ENCODE measurements at places on chromosomes 3 and 15.

DNA sequence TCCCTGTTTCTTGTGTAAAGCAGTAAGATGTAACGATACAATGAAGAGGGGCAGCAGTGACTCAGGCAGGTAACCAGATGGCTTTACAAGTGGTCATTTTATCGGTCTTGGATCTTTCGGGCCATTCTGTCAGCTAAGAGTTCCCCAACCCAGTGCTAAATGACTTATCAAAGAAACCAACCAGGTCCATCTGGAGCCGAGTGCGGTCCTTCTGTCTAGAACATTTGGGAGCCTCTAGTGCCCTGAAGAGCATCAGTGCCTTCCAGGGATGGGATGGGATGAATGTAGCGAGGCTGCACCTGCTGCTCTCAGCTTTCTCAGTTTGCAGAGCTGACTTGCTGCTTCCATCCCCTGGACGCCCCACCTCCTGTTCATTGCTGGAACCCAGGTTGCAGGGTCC is 131.7 kb upstream of the AGBL1 start:
- no peak for DNase-seq

DNA sequence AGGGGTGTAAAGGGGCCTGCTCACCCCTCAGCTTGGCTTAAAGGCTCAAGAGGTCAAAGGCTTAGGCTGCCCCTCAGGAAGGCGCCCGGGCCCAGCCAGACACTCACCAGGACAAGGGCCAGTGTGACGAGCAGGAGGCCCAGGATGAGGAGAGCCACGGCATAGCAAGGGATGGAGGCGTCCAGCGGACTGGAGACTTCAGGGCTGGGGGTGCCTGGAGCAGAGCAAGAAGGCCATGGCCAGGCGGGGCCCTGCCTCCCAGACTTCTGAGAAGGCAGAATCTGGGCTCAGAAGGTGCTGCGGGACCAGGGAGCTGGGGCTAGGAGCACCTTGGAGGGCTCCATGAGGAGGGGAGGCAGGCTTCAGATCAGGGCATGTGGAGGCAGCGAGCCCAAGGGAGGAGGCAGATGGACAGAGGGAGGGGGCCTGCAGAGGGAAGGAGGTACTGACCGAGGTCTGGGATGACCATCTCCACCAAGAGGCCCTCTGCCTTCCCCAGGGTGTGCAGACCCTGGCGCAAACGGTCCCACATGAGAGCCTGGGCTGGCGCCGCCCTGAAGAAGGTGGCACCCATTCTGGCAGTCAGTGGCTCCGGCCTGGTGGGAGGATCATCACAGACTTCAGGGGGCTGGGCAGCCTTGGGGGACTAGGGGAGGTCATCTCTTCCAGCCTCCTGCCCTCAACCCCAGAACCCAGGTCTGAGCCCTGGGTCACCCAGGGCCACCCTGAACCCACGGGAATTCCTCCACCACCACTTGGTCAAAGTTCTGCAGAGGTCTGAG is 24.5 kb downstream of the C15orf39 start:
- DNase-seq, result no peak

- DNase-seq, result no peak
Measured at GRCh38 chr3:111336511-111336910, 205.5 kb upstream of the CD96 start.

DNA sequence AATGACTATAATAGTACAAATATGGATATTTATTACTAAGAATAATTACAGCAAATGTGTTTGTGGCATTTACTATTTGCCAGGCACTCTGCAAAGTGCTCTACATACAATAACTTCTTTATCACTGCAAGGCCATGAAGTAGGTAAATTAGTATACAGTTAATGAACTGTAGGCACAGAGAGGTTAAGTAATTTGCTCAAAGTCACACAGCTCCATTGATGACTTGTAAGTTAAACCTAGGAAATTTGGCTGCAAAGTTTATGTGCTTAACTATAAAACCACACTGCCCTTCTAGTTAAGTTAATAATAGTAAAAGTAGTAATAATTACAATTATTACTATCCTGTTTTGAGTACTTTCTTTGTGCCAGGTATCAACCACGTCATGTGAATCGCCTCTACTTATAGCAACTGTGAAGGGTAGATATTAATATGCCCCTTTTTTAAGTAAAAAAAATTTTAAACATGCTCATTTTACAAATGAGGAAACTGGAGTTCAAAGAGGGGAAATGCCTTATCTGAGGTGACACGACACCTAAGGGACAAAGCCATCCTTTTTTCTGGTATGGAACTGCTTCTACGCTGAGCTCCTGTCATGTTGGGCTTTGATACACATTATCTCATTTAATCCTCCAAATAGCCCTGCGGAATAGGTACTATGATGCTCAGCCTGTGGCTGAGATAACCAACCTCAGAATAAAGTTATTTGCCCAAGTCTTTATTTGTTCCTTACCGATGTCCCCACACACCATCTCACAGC is 8.5 kb downstream of the BHLHE40 start:
- DNase-seq, result no peak

DNA sequence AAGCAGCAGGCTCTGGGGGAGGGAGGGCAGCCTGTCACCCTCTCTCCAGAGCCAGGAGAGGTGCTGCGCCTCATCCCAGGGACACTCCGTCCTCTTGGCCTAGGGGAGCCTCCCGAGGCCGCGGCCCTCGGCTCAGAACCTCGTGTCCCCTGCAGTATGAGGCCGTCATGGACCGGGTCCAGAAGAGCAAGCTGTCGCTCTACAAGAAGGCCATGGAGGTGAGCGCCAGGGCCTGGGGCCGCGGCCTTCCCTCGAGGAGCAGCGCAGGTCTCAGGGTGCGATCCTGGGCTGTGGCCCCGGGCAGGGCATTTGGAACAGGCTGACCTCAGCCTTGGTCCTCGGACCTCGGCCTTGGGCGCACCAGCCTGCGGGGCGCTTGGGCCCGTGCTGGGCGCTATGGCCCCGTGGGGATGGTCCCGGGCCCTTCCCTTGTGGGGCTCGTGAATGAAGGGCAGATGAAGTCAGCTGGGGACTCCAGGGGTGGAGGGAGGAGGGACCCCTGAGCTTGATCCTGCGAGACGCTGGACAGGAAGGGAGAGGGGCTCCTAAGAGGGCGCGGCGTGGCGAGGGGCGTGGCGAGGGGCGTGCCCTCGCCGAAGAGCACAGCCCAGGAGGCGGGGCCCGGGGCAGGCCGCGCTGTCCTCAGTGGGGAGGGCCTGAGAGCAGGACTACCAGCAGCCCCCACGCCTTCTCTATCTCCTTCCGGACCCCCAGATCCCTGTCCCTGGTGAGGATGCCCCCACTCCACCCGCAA is 32.9 kb downstream of the PSTPIP1 start:
- no peak for DNase-seq

- DNase-seq, result no peak
Measured at GRCh38 chr3:122538956-122539490, 24.3 kb upstream of the KPNA1 start.

DNA sequence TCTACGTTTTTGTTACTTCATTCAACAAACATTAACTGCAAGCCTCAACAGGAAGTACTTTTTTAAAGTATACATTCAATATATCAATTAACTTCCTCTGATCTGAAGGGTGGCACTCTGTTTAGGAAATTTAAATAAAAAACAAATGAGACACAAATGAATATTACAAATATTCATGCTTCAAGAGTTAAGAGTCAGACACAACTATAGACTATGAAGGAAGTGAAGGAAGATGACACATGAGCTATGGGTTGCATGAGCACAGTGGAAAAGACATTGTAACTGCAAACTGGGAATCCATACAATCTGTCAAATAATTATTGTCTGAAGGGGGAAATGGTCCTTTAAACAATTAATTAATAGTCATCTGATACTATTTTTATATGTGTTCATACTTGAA is 26.8 kb upstream of the ALCAM start:
- DNase-seq, result no peak

GRCh38 chr3:165103616-165104015 is 25.3 kb upstream of the SI start:
- no peak for DNase-seq

GRCh38 chr3:111819927-111820326 is 39.1 kb upstream of the PHLDB2 start:
- no peak for DNase-seq

GRCh38 chr3:9332250-9333030 is 30.4 kb upstream of the THUMPD3 start:
- DNase-seq, result no peak

- DNase-seq, result peak; percentile 19
Measured at GRCh38 chr3:73557986-73558726, 66.6 kb downstream of the PDZRN3 start.

DNA sequence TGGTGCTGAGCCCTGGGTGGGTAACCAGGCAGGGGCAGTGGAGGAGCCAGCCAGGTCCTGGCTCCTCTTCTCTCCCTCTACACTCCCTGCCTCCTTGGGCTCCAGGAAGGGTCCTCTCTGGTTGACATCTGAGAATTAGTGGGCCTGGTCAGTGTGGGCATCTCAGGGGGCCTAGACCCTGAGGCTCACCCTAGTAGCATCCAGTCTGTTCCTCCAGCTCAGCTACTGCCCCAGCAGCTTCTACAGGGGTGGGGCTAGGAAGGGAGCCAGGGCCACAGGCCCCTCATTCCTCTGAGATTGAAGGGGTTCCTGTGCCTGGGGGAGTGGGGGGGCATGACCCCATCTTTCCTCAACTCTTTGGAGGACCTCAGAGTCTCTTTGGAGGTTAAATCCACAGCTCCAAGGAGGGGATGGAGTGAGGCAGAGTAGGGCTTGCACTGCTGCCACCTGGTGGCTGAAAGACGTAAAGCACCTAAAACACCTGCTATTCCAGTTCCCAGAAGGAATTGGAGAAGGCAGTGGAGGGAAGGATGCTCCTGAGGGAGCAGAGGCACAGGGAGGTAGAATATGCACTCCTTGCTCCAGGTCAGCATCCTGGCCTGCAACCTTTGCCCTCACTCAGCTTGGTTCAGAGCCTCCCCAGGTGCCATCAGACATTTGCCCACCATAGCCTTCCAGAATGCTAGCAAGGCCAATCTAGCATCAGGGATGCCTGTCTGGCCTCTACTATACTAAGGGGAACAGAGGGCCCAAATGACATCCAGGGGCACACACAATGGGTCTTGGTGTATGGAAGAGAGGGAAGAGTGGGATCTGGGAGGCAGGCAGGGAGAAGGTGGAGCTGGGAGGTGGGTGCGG is 25.1 kb downstream of the C3orf18 start:
- DNase-seq, result peak; percentile 32

DNA sequence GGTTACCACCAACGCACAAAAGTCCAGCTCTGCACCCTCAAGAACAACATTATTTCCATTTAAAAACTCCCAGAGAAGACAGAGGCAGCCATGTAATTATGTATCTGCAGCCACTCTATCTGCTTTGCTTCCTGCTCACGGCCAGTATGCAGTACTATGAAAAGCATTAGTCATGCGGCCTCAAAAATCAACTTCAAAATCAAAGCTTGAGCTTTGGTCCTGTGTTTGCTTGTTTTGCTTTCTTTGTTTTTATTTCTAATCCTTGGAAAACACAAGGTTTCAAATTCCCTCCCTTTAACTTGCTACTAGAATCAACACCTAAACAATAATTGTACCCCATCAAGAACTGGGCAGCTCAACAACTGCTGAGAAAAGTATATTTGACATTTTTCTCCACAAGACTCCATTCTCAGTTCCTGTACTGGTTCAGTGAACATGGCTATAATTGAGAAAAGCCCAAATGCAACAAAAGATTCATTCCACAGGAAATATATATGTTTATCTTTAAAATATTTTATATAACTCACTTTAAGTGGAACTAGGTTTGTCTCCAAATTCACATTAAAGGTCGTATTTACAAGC is 37.6 kb downstream of the GBE1 start:
- peak; percentile 39 for DNase-seq

DNA sequence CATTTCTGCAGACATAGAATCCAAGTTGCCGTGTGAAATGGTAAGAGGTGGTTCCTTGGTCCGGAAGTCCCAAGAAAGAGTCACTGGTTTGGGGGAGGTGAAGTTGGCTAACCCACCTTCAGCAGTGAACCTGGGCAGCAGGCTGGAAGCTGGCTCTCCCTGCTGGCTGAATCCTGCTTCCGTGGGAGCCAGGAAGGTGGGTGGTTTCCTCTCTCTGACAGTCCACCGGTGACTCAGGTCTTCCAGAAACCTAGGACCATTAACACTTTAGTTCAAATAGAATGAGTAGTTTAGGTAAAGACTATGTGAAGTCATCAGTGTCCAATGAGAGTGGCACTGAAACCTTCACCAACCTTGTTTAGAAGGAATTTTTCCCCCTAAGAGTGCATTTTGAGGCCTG is 87.4 kb upstream of the CACNA2D3 start:
- DNase-seq, result no peak

- DNase-seq, result peak; percentile 18
Measured at GRCh38 chr3:142844339-142844977, 44.4 kb downstream of the PCOLCE2 start.

GRCh38 chr3:187802928-187803259 is 57.6 kb upstream of the BCL6 start:
- DNase-seq, result no peak

DNA sequence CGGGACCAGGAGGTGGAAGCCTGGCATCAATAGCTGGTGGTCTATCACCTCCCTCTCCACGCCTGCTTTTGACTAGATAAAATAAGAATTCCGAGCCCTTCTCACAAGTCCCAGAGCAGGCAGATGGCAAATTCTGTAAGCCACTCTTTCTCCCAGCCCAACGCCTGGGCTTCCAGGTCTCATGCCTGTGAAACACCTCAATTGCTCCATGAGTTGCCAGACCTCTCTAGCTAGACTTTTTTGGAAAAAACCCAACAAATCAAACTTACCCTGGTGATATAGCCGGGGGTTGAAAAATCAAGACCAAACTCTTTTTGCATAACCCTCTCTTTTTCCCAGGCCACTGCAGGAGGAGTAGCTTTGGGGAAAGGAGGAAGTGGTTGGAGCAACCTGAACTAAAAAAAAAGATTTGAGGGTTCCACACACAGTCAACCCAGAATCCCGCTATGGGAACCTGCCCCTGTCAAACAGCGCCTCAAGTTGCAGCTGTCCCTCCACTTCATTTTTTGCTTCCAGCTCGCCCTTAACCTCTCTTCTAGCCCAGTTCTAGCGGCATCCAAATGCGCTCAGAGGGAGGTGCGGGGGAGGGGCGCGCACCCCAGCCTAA is 7.0 kb downstream of the BHLHE40 start:
- no peak for DNase-seq

GRCh38 chr3:16148783-16149182 is 25.7 kb upstream of the GALNT15 start:
- peak; percentile 94 for DNase-seq

DNA sequence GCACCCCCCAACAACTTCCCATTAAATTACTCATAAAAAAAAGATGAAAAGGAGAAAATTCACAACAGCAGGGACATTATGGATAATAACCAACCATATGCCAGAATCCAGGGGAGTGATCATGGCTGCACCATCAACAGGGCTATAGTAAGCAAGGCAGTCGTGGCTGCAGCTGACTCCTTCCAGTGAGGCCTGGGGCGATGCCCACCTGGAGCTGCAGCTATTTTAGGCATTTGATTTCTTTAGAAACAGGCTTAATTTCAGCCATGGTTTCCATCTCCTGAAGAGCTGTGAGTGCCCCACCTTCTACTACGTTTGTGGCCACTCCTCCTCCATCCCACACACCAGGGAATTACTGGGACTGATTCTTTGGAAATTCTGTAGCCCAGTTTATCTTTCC is 84.0 kb downstream of the MINAR1 start:
- no peak for DNase-seq

- no peak for DNase-seq
Measured at GRCh38 chr3:38475716-38476115, 20.4 kb upstream of the EXOG start.

- no peak for DNase-seq
Measured at GRCh38 chr3:89932882-89933281, 825.5 kb downstream of the EPHA3 start.

- DNase-seq, result peak; percentile 98
Measured at GRCh38 chr3:15646851-15647511, 45.4 kb downstream of the BTD start.
